CD4-positive, alpha-beta T cell treated with Interleukin-12 subunit alpha and Interleukin-12 subunit beta, for 1 hour (primary cell): ENCODE measurements at places on chromosomes 5 and 9.

- no peak for DNase-seq
These were observed 22.6 kb upstream of the HK3 start for GRCh38 chr5:176921714-176922113.

DNA sequence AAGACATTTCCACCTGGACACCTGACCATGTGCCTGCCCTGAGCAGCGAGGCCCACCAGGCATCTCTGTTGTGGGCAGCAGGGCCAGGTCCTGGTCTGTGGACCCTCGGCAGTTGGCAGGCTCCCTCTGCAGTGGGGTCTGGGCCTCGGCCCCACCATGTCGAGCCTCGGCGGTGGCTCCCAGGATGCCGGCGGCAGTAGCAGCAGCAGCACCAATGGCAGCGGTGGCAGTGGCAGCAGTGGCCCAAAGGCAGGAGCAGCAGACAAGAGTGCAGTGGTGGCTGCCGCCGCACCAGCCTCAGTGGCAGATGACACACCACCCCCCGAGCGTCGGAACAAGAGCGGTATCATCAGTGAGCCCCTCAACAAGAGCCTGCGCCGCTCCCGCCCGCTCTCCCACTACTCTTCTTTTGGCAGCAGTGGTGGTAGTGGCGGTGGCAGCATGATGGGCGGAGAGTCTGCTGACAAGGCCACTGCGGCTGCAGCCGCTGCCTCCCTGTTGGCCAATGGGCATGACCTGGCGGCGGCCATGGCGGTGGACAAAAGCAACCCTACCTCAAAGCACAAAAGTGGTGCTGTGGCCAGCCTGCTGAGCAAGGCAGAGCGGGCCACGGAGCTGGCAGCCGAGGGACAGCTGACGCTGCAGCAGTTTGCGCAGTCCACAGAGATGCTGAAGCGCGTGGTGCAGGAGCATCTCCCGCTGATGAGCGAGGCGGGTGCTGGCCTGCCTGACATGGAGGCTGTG lies 32.4 kb downstream of the CXXC5 start:
- DNase-seq = no peak

DNA sequence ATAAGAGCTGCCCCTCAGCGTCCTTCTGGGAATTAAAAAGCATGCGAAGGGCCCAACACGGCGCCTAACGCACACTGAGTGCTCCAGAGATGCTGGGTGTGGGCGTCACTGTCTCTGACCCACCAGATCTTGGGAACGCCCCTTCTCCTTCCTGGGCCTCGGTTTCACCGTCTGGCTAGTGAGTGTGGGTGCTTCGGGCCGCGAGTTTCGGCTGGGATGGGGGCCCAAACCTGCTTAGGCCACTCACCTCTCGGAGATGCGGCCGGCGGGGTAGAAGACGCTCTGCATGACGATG lies 3.7 kb downstream of the PIP5KL1 start:
- DNase-seq = no peak

DNA sequence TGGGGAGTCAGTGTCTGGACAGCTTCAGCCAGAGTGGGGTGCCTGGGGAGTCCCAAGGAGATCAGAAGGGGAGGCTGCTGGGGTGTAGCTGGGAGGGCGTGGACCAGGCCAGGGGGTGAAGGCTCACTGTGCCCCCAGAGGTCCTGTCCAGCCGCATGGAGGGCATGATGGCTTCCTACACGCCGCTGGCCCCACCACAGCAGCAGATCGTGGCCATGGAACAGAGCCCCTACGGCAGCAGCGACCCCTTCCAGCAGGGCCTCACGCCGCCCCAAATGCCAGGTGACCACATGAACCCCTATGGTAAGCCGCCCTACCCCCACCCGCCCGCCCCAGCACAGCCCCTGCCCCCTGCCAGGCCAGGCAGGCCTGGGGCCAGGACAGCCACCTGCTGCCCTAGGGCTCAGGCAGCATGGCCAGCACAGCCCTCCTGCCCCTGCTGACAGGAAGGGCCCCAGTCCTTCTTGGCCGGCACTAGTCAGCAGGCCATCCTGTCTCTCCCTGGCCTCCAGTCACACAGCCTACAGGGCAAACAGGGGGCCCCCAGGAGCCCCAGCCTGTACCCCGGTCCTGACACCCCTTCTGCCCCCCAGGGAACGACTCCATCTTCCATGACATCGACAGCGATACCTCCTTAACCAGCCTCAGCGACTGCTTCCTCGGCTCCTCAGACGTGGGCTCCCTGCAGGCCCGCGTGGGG lies 82.1 kb downstream of the LMX1B start:
- no peak for DNase-seq
